ENCODE measurements at places on chromosomes 13 and 19.
A peak's percentile ranks its signal among the peaks of the same experiment; 100 is the strongest.

DNA sequence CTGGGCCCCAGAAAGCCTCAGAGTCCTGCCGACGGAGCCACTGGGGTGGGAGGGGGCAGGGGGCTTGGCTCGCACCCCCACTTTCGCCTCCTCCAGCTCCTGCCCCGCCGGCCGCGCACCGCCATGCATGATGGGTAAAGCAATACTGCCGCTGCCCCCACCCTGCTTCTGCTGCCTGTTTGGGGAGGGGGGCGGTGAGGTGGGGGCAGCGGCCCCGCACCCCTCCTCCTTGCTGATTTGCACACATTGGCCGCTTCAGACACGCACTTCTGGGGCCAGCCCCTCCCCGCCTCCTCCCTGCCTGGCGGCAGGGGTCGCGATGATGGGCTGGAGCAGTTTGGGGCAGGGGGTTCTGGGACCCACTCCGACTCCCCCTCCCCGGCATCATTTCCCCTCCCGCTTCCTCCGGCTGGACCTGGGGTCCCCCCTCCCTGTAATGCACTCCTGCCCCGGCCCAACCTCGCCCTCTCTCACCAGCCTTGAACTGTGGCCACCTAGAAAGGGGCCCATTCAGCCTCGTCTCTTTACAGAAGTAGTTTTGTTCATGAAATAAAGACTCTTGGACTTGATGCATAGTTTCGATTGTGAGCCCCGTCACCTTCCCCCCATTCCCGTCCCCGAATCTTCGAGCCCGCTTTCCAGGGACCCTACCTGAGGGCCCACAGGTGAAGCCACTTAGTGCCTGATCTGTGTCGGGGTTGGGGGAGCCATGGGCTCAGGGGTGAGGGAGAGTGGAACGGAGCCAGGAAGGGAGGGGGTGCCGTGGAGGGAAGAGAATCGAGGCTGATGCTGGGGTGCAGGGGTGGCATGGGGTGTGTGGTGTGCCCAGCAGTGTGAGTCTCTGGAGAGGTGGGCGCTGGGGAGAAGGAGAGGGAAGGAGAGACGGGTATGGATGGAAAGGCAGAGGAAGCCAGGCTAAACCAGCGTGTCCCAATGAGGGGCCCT is 1.4 kb upstream of the HPN start:
- DNase-seq: no peak

DNA sequence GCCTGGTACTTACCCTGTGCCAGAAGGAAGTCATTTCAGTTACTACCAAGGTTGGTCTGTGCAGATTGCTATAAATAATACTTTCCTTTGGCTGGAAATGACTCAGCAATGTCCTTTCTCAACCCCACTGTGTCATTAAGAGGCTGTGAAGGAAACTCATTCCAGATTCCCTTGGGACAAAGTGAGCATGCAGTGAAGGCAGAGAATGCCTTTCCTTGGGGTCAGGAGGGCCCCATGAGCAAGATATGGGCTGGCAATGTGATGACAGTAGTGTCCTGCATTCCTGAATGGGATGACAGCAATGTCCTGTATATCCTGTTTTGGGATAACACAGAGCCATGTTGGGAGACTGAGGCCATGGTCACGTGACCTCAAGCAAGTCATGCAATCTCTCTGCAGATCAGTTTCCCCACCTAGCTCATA is 213.1 kb upstream of the TMTC4 start:
- no peak for DNase-seq

- DNase-seq: no peak
Measured at GRCh38 chr13:74114641-74115040, 19.6 kb downstream of the KLF12 start.

- DNase-seq: no peak
Measured at GRCh38 chr19:30719999-30720345, 347.8 kb downstream of the ZNF536 start.

GRCh38 chr19:17205237-17206140 is 9.7 kb upstream of the USE1 start:
- no peak for DNase-seq

- no peak for DNase-seq
Measured at GRCh38 chr13:79314652-79315051, 91.4 kb downstream of the RBM26 start.

DNA sequence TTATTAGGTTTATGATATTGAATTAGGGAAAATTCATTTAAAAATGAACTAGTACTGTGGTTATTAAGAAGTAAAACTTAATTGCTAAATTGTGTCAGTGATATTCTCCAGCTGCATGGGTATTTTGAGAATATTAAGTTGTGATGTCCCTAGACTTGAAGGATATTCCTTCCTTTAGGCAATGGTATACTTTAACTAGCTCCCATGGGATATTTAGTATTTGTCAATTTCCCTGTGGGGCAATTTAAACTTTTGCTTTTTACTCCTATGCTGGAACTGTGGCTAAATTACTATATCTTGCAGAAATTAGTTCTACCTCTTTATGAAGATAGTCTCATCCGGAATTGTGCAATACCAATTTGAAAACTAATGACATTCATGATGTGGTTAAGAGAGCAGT is 151.6 kb upstream of the CSNK1A1L start:
- no peak for DNase-seq

GRCh38 chr19:33673258-33673875 is 51.6 kb downstream of the CHST8 start:
- no peak for DNase-seq

DNA sequence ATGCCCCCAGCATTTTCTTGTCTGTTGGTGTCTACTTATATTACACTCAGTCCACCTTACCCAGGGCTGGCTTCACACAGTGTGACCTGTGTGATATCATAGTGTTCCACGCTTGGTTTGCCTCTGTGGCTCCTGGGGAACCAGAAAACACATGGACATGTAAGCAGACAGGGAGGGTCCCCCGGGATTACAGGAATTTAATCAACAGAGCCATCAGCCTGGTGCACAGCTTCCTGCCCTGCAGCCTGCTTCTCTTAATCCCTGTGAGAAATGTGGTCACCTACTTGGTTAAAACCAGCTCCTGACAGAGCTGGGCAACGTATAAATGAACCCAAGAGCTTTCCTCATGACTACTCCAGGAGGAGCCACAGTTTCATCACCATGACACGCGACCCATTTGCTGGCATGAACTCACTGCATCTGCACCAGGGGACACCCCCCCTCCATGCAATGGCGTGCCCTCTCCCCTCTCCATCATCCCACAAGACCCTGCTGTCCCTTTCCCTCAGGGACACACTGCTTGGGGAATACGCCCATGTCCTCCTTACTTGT is 152.1 kb downstream of the UQCRFS1 start:
- no peak for DNase-seq

DNA sequence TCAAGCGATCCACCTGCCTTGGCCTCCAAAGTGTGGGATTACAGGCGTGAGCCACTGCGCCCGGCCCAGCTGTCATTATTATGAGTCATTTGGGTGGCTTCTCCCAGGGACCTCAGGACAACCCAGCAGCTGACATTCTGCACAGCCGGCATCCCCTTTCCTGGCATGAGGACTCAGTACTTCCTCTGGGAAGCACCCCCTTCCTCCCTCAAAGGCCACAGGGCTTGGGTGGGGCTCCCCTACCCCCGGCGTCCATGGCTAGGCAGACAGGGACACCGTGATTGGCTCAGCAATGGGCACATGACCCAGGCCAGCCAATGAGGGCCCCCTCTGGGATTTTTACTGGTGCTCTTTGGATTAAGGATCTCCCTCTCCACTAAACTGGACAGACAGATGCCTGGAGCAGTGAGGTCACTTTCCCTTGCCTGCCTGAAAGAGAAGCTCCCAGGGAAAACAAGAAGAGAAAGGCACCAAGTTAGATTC is 6.0 kb downstream of the KANK2 start:
- DNase-seq: no peak

DNA sequence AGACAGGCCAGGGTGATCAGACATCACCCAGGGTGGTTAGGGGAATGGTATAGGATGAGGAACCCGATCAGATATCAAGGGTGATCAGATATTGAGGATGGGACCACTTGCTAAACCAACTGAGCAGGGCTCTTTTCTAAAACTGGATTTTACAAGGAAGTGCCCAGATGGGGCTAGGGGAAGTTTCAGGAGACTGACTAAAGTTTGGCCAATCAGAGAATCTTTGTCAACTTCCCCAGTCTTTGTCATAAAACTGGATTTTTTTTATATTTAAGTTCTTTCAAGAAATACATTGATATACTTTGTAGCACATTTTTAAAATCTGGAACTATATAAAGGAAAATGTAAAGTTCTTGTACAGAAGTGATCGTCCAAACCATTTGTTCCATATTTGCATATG is 30.5 kb upstream of the DLEU7 start:
- DNase-seq: no peak

GRCh38 chr19:55094456-55095259 is 19.0 kb downstream of the EPS8L1 start:
- DNase-seq: no peak

DNA sequence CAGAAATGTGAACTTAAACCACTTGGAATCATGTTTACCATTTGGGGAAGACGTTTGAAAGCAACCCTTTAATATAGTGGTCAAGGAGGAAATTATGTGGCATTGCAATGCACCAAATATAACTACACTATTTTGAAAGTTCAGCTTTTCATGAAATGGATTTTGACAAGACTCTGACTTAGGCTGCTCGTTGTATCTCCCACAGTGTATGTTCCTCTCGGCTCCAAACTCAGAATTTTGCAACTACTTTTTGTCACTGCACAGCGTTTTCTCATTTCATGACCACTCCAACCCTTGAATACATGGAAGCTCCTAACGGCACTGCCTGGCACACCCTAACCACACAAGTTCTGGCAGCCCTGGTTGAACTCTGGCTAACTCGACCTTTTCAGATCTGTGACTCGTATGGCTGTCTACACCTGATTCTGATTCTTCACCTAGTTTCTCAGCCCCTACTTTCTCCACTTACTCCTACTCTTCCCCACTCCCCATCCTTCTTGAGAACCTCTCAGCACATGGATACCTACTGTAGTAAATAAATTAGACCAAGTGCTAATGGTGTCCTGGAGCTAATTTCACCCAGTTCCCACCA is 7.0 kb upstream of the POMP start:
- DNase-seq: no peak

DNA sequence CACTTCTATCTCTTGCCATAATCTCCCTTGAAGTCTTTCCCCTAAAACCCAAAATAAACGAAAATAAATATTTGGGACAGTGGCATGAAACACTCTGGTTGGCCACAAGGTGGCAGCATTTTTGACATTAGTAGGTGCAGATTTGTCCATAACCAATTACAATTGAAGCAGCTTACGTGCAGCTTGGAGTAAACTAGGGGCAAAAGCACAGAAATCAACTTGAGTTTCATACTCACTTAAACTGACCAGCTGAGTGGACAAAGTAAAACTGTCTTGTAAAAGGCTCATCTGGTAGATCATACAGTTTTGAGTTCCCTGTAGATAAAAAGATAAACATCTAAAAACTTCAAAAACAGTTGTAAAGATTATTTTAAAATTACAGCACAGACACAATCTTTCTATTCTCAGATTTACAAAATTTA is 18.8 kb downstream of the PDCD5 start:
- no peak for DNase-seq

DNA sequence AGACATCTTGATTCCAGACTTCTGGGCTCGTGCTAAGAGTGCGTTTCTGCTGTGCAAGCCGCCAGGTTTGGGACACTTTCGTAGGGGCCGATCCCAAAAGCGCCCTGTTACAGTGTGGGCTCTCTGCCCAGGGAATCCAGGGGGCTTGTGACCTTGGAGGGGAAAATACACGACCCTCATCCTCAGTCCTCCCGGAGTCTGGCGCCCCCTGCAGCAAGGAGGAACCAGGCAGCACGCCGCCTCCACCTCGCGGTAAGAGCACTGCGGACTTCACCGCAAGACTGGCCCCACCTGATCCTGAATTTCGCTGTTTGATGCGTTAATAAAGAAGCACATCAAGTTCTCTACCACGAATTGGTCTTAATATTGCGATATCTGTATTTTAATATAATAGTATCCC is 5.2 kb downstream of the POLRMT start:
- DNase-seq: no peak

- DNase-seq: peak; percentile 16
Measured at GRCh38 chr19:7115721-7116120, 46.2 kb downstream of the ZNF557 start.

- no peak for DNase-seq
Measured at GRCh38 chr13:73722120-73722519, 412.1 kb downstream of the KLF12 start.

DNA sequence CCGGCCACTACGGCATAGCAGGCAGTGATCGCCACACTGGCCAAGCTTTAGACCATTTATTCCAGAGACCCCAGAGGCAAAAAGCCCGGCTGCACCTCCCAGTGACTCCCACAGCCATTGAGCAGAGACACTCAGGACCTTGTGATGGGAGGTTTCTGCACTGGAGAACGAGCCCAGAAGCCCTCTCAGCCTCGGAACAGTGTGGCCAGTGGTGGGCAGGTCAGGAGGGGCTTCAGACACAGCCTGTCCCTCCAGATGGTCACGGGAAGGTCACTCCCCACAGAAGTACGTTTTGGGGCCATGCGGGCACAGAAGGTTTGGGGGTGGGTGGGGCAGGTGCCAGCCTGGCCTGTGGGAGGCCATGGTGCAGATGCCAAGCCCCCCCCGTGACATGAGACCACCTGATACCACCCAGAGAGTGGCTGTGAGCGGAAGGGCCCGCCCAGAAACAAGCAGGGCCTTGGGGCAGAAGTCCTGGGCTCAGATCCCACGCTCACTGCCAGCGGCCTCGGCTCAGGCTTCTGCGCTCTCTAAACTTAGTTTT is 599 bp upstream of the F10 start:
- DNase-seq: no peak

- DNase-seq: no peak
Measured at GRCh38 chr19:35478794-35479677, 11.2 kb downstream of the KRTDAP start.

- no peak for DNase-seq
Measured at GRCh38 chr19:48741129-48741999, 954 bp upstream of the RASIP1 start.

DNA sequence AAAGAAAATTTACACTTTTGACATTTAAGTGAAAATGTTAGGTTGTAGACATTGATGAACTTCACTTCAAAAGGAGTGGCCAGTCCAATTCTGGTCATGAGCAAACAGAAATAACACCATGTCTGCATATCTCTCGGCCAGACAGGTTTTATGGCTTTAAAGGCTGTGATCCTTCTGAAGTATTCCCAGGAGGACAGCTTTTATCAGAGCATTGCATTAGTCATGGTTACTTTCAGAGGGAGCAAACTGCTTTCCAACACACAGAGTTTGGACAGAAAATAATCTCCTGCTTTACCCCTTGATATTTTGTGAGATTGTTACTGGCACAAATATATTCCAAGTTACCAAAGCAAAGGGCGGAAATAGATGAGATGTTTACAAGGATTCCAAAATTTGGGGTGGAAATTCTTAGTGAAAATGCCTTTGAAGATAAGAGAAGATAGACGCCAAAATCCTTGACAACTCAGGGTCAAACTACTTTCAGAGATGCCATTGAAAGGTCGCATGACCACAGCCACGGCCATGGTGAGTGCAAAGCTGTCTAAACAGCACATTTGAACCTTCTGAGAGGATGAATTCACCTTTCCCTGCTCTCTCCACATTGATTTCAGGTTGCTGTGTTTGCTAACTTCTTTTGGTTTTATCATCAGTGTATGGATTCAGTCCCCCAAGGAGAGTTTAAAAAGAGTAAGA is 584.5 kb upstream of the SGCG start:
- DNase-seq: no peak

All from anterior cingulate cortex (tissue), 58 donors.